Upper lobe of right lung (tissue), 1 donor: ENCODE measurements at places on chromosomes 4 and X. TPM values are rescaled to one million over a fixed set of nuclear protein-coding genes. Genes with fewer than 3 reads are reported as not detected.
A peak's percentile ranks its signal among the peaks of the same experiment; 100 is the strongest.

PORCN gene
- 8.9 TPM for total RNA-seq

GPRIN3 gene
- total RNA-seq, result 25.2 TPM

- no peaks in the 10 kb centered on the region for H3K36me3 ChIP-seq
- DNase-seq, result no peak
- no peak overlapping the region for H3K4me3 ChIP-seq
These were observed 945.0 kb upstream of the INTU start for GRCh38 chr4:126687655-126688358.

- no peak overlapping the region for H3K4me3 ChIP-seq
- no peak for DNase-seq
- H3K27me3 ChIP-seq, result no peaks in the 10 kb centered on the region
- no peak overlapping the region for H3K27ac ChIP-seq
- H3K36me3 ChIP-seq, result no peaks in the 10 kb centered on the region
These were observed 91.2 kb downstream of the RCHY1 start for GRCh38 chr4:75422998-75423397.

GRCh38 chr4:32564626-32565025 is 1844.5 kb downstream of the PCDH7 start:
- H3K27ac ChIP-seq, result no peak overlapping the region
- no peaks in the 10 kb centered on the region for H3K27me3 ChIP-seq
- no peak for DNase-seq
- no peaks in the 10 kb centered on the region for H3K4me1 ChIP-seq
- no peak overlapping the region for H3K4me3 ChIP-seq

DNA sequence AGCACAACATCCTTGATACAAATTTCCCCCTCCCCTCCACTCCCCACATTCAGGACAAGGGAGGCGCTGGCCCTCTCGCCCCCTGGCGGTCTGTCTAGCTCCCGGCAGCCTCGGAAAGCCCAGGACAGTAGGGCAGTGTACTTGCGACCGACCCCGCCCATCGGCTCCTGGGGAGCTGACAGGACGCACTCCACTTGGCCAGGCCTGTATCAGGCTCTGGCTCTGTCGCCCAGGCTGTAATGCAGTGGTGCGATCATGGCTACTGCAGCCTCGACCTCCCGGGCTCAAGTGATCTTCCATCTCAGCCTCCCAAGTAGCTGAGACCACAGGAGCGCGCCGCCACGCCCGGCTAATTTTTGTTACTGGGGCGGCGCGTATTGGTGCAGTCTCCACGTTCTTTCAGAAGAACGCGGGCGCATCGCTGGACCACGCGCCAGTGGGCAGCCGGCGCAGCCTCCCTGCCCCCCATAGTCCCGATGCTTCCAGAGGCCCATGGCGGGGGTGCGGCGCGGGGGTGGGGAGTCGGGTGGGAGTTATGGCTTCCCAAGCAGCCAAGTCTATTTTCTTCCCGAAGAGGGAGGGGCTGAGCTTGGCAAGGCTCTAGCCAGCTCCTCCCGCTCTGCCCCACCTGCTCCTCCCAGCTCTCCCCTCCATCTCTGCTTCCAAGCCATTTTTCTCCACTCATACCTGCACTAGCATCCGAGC is 7.8 kb upstream of the AKAP14 start:
- H3K27me3 ChIP-seq, result no peaks in the 10 kb centered on the region
- no peaks in the 10 kb centered on the region for H3K4me1 ChIP-seq
- peak overlapping the region; percentile 30 for H3K4me3 ChIP-seq
- no peaks in the 10 kb centered on the region for H3K36me3 ChIP-seq

DNA sequence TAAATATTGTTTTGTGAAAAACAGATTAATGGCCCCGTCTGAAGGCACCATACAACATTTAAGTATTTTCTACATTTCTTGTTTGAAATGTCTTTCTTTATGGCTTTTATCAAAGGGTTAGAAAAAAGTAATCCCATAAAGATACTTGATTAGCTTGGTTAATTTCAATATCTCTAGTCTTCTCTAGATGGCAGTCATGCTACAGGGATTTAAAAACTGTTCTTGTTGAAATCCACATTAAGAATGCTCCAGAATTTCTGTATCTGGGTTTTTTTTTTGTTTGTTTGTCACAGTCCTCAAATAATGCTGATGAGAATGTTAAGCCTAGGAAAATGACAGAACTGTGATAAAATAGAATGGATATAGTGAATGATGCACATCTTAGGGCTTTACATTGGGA is 109.0 kb upstream of the AADAT start:
- DNase-seq, result no peak
- no peaks in the 10 kb centered on the region for H3K4me1 ChIP-seq
- H3K4me3 ChIP-seq, result no peak overlapping the region
- H3K36me3 ChIP-seq, result no peaks in the 10 kb centered on the region

GRCh38 chrX:116243039-116243438 is 72.5 kb downstream of the AGTR2 start:
- no peaks in the 10 kb centered on the region for H3K36me3 ChIP-seq
- DNase-seq, result no peak
- no peak overlapping the region for H3K4me3 ChIP-seq
- H3K27me3 ChIP-seq, result no peaks in the 10 kb centered on the region
- H3K4me1 ChIP-seq, result no peaks in the 10 kb centered on the region

DNA sequence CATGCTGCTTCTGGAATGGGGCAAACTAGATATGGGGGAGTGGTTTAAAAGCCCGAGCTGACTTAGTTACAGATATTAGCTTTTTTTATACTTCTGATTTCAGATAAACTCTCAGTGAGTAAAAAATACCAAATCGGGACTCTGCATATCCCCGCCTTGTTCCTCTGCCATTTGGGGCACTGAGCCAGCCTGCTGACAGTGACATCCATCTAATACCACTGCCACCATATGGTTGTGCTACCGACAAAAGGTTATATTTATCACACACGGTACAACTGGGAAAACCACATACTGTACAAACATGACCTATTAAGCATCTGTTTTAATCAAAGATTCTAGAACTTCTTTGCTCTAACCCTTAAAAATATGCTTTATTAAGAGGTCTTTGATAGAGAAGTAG is 78.7 kb downstream of the GALNT7 start:
- H3K36me3 ChIP-seq, result no peaks in the 10 kb centered on the region
- no peak for DNase-seq
- no peaks in the 10 kb centered on the region for H3K4me1 ChIP-seq
